ENCODE measurements at places on chromosomes 4 and X.

- no peak for DNase-seq
Measured at GRCh38 chr4:133812954-133813353, 388.6 kb downstream of the PABPC4L start.

DNA sequence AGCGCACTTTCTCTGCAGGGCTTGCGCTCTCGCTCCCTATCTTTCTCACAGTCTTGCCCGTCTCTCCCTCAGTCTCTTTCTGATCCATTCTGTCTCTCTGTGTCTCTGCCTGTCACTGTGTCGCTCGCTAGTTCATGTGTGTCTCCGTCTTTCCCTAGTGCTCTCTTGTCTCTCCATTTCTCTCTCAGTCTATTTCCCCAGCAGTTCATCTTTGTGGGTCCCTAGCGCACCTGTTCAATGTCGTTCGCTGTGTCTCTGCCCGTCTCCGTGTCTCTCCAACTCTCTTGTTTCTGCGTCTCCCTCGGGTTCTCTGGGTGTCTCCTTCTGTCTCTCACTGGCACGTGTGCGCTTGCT is 1.5 kb downstream of the GPR101 start:
- no peak for DNase-seq

GRCh38 chr4:158020734-158021346 is 152.0 kb downstream of the GASK1B start:
- no peak for DNase-seq

- DNase-seq: no peak
Measured at GRCh38 chr4:53507671-53508286, 83.5 kb downstream of the LNX1 start.

GRCh38 chrX:107600366-107600765 is 27.9 kb upstream of the PRPS1 start:
- DNase-seq: no peak

GRCh38 chrX:64456828-64457227 is 61.6 kb upstream of the MTMR8 start:
- DNase-seq: no peak

GRCh38 chr4:40209401-40209800 is 12.6 kb downstream of the RHOH start:
- no peak for DNase-seq

GRCh38 chr4:131316086-131316485 is 1833.0 kb upstream of the PCDH10 start:
- DNase-seq: no peak

- no peak for DNase-seq
Measured at GRCh38 chr4:99807666-99808065, 9.0 kb upstream of the DAPP1 start.

DNA sequence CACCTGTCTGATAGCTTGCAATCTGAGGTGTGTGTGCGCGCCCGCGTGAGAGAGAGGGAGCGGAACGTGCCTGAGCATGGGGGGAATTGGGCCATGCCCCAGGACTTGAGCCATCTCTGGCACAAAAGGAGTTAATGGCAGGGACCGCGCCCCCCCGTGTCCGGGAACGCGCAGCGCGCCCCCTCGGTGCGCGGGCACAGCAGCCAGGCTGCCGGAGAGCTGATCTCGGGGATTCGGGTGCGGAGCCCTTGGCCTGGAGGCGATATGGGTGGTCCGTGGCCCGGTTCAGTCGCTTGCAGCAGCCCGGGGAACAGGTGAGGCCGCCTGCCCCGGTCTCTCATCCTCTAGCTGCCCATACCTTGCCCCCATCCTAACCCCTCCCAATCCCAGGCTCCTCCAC is at the start of gene NLGN3:
Gene NLGN3 (plus strand): TSS at position 191 of the 400 bp plus-strand sequence. CDS start 2,909 bp downstream, outside the sequence.
- no peak for DNase-seq

GRCh38 chr4:11436084-11436483 is 7.4 kb upstream of the HS3ST1 start:
- DNase-seq: no peak

GRCh38 chrX:87941841-87942240 is 424.2 kb downstream of the KLHL4 start:
- no peak for DNase-seq

GRCh38 chr4:2105559-2105958 is 46.4 kb downstream of the NAT8L start:
- no peak for DNase-seq

DNA sequence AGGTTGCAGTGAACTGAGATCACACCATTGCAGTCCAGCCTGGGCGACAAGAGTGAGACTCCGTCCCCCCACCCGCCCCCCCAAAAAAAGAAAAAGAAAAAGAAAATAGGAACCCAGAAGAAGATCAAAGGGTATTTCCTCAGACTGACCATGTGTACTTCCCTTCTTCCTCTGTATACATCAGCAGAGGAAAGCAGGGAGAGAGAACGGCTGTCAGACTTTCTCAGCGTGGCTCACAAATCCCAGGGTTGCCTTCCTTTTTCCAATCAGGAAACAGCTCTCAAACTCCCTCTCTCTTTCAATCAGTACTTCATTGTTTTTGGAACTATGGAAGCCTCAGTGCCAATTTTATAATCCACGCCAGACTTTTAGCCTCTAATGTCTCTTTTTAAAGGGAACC is 59.1 kb downstream of the CHRNA9 start:
- DNase-seq: no peak

- DNase-seq: no peak
Measured at GRCh38 chr4:114318309-114318708, 280.3 kb upstream of the UGT8 start.

DNA sequence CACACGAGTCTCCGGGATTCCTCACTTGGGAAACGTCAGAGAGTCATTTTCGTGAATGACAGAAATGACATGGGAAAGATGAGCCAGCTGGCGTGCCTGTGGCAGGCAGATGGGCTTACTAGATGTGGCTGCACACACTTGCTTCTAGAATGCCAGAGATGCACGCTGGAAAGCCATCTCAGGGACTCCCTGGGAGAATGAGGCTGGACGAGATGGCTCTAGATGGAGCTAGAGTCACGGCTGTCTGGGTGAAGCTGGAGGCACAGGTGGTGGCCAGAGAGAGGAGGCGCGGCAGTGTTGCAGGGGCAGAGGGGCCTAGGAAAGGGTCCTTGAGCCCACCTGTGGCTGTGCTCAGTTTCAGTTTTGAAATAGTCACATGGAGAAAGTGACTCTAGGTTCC is 26.0 kb downstream of the TKTL1 start:
- DNase-seq: peak; percentile 18

DNA sequence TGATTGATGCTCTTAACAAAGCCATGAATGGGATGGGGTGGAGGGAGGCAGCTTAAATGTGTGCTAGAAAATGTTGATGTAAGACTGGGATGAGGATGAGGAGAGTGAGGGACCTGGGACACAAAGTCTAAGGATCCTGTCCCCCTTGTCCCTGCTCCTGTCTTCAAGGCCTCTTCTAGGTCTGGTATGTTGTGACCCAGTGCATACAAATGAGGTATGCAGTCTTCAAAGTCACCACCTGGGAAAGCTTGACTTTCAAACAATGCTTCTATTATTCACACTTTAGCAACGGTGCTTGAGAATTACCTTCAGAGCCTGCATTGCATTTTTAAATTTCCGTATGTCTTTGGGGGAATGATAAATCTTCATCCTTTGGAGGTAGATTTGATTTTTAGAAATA is 88.4 kb upstream of the SLC34A2 start:
- no peak for DNase-seq

DNA sequence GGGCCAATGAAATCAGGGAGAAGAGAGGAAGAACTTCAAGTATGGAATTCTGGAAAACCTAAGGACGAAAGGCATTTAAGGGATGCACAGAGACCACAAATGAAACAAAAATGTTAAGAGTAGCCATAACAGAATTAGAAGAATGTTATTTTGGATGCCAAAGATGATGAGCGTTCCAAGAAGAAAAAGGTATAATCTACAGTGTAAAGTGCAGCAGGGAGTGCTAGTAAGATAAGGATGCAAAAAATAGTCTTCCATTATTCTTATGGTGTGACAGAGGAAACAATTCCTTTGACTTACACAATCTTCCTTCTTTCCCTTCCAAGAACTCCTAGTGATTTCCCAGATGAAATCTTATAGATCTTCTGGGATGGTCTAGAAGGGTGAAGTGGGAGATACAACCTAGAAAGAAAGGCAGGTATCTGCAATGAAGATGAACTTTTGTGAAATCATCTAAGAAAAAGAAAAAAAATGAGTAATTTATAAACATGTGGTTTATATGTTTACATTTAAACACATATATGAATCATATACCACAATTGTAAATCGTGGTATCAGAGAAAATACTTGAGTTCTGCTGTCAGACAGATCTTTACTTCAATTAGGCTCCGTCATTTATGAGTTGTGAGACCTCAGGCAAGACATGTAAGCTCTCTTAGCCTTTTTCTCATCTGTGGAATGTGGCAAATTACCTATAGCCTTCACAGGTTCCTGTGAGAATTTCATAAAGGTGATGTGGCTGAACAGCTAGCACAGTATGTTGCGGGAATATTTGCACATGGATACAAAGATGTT is 8.1 kb downstream of the MORF4L2 start:
- no peak for DNase-seq

DNA sequence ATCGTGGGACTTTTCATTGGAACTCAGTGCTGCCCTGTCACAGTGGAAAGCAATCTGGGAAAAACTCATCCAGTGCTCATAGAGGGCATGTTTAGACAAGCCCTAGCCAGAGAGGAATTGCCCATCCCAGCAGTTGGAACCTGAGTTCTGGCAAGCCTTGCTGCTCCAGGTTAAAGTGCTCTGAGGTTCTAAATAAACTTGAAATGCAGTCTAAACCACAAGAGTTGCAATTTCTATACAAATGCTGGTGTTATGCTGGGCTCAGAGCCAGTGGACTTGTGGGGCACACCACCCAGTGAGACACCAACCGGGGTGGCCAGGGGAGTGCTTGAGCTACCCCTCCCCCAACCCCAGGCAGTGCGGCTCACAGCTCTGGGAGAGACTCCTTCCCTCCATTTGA is 142.8 kb upstream of the PPP1R2C start:
- no peak for DNase-seq

- DNase-seq: no peak
Measured at GRCh38 chrX:22012931-22013330, 19.2 kb upstream of the PHEX start.

DNA sequence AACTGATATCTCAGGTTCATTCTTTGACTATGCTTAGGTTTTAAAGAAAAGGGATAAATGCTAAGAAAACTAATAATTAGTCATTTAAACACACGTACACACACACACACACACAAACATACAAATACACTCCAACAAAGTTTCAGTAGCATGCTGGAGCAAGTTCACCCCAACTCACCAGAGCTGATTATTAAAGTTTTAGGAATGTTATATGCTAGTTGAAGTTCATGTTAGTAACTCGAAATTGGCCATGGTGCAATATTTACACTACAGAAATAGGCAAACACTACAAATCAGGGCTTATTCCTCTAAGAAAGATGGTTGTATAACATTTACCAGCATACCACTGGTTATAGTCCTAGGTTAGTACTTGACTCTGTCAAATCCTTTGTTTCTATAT is 384.0 kb upstream of the DIPK2B start:
- DNase-seq: no peak

DNA sequence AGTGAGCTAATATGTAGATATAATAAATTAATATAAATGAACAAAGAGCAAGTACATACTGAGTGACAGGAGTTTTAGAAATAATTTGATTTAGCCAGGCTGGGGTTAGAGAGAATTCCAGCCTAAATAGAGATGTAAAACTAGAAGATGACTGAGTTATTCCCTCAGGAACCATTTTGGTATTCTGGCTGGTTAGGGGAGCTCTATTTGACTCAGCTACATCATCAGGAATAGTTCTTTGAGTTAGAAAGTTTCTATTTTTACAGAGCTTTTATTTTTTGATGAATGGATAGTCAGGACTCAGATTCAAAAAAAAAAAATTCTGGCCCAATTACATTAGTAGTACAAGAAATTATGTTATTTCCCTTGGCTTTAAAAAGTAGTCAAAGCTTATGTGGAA is 180.4 kb upstream of the MID1 start:
- no peak for DNase-seq

DNA sequence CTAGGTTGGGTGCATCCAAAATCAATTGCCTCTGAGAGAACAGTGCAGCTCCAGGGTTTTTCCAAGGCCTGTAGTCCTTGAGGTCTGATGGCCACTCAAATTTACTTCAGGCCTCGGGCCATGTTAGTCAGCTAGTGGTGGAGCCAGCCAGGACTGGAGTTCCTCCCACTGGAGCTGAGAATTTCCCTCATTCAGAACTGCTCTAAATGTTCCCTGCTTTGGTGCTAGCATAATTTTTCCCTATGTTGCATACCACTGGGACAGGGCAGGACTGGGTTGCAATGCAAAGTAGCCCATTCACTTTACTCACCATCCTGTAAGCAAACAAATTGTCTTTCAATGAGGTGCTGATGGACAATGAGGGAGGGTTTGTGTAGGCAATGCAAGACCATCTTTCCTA is 146.0 kb upstream of the ZXDB start:
- no peak for DNase-seq

- peak; percentile 28 for DNase-seq
Measured at GRCh38 chr4:123616951-123617461, 220.4 kb downstream of the SPRY1 start.

- DNase-seq: peak; percentile 85
Measured at GRCh38 chr4:183960046-183960420, 54.9 kb downstream of the STOX2 start.

GRCh38 chr4:146072376-146072775 is 103.1 kb upstream of the LSM6 start:
- no peak for DNase-seq

DNA sequence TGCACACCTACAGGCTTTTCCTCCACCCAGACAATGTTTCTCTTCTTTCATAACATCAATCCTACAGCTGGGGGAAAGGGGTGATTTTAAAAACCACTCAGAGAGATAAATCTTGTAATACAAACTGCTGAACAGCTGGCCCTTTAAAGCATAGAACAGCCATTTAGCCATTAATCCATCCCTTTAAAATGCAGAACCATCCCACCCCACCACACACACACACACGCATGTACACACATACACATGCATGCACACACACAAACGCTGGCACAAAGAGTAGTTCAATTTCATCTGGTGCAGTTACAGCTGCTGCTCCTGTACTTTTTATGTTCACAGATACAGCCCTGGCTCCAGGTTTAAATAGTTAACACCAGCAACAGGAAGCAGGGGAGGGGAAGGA is 426.1 kb downstream of the MID1IP1 start:
- no peak for DNase-seq

- no peak for DNase-seq
Measured at GRCh38 chr4:13538427-13538973, 5.8 kb downstream of the NKX3-2 start.

- no peak for DNase-seq
Measured at GRCh38 chrX:71228063-71228642, 5.1 kb downstream of the GJB1 start.

- no peak for DNase-seq
Measured at GRCh38 chr4:25883565-25883964, 20.8 kb upstream of the SEL1L3 start.

DNA sequence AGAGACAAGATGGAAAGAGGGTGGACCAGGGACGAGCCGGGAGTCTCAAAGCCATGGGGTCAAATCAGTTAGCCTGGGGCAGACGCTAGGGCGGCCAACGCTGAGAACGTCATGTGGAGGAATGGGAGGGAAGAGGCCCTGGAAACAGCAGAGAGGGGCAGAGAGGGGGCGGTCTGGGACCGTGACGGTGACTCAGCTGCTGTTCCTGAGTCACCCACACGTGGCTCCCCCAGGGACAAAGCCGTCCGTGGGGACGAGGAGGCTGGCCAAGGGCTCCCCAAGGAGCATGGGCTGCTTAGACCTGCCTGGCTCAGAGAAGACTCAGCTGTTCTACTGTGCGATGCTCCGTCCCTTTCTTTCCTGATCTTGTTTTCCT is 108.4 kb upstream of the LRPAP1 start:
- DNase-seq: no peak

- DNase-seq: no peak
Measured at GRCh38 chr4:36301127-36301526, 19.7 kb downstream of the DTHD1 start.

GRCh38 chr4:61200916-61201526 is 895 bp downstream of the ADGRL3 start:
- peak; percentile 60 for DNase-seq

GRCh38 chr4:7959078-7959477 is 19.4 kb upstream of the AFAP1 start:
- DNase-seq: no peak
